Glutamatergic neuron (in vitro differentiated cells): ENCODE measurements at places on chromosomes 16 and 17. TPM values are rescaled to one million over a fixed set of nuclear protein-coding genes. Genes with fewer than 3 reads are reported as not detected.

- no peak for DNase-seq
- H3K4me1 ChIP-seq, result no peaks in the 10 kb centered on the region
- no peak overlapping the region for H3K27ac ChIP-seq
- no peak overlapping the region for H3K4me3 ChIP-seq
Observed at GRCh38 chr17:6681176-6681575, 29.6 kb downstream of the C17orf100 start.

GRCh38 chr16:85090873-85091521 lies 21.3 kb downstream of the CIBAR2 start:
- H3K27ac ChIP-seq, result no peak overlapping the region
- H3K36me3 ChIP-seq, result no peaks in the 10 kb centered on the region

GRCh38 chr17:20986767-20987510 lies 55.9 kb downstream of the USP22 start:
- H3K4me1 ChIP-seq, result peaks cover 6% of the 10 kb centered on the region
- peaks cover 8% of the 10 kb centered on the region for H3K27me3 ChIP-seq
- peaks cover 10% of the 10 kb centered on the region for H3K36me3 ChIP-seq
- no peak overlapping the region for H3K27ac ChIP-seq
- no peak overlapping the region for H3K4me3 ChIP-seq
- no peak for DNase-seq

DNA sequence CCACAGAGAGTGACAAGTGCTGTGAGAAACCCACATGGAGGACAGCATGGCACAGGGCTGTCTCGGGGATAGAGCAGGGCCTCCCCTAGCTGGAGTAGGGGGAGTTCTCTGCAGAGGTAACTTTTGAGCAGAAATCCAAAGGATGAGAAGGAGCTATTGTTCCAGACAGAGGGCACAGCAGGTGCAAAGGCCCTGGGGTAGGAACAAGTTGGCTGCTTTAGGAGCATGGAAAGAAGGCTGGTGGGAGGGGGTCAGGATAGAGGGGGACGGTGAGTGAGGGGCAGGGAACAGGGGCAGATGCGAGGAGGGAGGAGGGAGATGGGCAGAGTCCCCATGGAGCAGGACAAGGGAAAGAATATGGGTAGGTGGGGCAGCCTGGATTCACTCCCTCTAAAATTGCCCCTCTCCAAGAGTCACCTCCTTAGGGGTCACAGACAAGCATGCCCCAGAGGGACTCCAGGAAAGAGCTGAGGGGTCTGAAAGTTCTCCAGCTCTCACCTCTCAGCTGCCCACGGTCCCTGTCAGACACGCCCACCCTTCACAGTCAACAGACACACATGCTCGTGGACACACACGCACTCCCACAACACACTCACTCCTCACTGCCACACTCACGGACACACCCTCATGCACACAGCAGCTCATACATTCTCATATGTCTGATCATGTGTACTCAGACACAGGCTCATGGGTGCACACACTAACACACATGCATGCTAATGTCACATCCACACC lies 110.7 kb downstream of the LITAF start:
- H3K4me1 ChIP-seq, result no peaks in the 10 kb centered on the region
- peaks cover 2% of the 10 kb centered on the region for H3K27me3 ChIP-seq
- peaks cover 13% of the 10 kb centered on the region for H3K36me3 ChIP-seq

Gene C16orf92
- not detected for total RNA-seq

Gene UBN1
- total RNA-seq, result 34.3 TPM

GRCh38 chr17:50194934-50195865 lies 6.2 kb downstream of the COL1A1 start:
- H3K27me3 ChIP-seq, result peaks cover 8% of the 10 kb centered on the region
- H3K4me1 ChIP-seq, result no peaks in the 10 kb centered on the region
- no peak overlapping the region for H3K4me3 ChIP-seq
- H3K27ac ChIP-seq, result no peak overlapping the region
- DNase-seq, result no peak

- H3K4me3 ChIP-seq, result no peak overlapping the region
- H3K27ac ChIP-seq, result no peak overlapping the region
- no peaks in the 10 kb centered on the region for H3K4me1 ChIP-seq
Observed at GRCh38 chr17:39621523-39622379, 5.0 kb upstream of the PPP1R1B start.

Gene PRSS8
- not detected for total RNA-seq
